Pulmonary artery endothelial cell (primary cell): ENCODE measurements at places on chromosomes 13 and 19.

GRCh38 chr19:39085392-39085791 lies 1.2 kb downstream of the ACP7 start:
- DNase-seq: no peak

DNA sequence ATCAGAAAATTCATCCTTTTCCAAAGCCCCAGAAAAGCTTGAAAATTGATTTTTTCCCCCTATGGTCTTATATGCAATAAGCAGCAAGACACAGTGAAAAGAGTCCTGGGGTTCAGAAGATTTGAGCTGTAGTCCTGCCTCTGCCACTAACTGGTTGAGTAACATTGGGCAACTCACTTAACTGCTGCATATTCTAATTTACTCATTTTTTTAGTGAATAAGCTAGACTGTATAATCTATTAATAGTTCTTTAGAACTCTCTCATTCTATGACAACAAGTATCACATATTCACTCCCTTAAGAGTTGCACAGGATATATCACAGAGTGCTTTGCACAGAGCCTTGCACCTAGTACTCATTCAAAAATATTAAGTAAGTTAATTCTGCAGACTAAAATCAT lies 110.8 kb downstream of the STOML3 start:
- DNase-seq: no peak

GRCh38 chr13:99119656-99120055 lies 81.0 kb upstream of the UBAC2 start:
- DNase-seq: no peak

GRCh38 chr13:105598529-105598928 lies 936.9 kb downstream of the EFNB2 start:
- no peak for DNase-seq

DNA sequence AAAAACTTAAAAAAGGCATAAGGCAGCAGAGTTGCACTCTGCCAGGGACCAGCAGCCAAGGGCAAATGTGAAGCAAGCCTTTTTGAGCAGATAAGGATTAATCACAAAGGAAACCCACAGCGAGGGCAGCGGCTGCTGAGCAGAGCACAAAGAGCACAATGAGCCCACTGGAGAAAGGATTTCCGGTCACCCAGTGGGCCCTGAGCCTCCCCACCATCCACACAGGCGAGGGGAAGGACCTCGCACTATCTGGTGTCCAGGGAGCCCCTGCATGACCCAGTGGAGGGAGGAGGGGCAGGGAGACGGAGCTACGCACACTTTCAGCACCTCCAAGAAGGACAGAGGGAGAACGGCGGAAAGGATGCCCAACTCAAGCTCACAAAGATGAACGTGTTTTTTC lies 40.0 kb downstream of the COL4A1 start:
- DNase-seq: peak; percentile 45

DNA sequence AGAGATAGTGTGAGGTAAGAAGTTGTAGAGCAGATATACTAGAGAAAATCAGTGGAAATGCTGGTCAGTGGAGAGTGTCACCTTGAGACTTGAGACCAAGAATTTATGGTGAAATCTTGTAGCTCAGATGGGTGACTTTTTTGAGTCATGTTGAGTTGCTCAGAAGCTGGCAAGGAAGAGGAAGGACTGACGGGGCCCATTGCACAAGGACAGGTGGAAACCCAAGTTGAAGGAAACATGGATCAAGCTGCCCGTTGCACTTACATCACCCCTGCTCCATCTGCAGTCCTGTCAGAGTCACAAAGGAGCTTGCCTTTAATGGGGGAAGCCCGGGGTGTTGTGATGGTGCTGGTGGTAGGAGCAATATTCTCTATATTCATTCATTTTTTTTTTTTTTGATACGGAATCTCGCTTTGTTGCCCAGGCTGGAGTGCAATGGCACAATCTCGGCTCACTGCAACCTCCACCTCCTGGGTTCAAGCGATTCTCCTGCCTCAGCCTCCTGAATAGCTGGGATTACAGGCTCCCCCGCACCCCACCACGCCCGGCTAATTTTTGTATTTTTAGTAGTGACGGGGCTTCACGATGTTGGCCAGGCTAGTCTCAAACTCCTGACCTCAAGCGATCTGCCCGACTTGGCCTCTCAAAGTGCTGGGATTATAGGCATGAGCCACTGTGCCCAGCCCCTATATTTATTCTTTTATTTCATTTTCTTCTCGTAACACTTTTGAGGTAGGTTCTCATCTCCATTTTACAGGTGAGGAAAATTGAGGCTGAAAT lies 27.4 kb downstream of the UBAC2 start:
- no peak for DNase-seq

GRCh38 chr13:88281841-88282240 lies 610.7 kb downstream of the SLITRK5 start:
- no peak for DNase-seq

GRCh38 chr19:49981603-49982593 lies 20.9 kb upstream of the SIGLEC11 start:
- no peak for DNase-seq

- DNase-seq: no peak
Observed at GRCh38 chr13:99958406-99959126, 13.0 kb downstream of the ZIC5 start.

- DNase-seq: no peak
Observed at GRCh38 chr13:113817860-113818691, 45.8 kb downstream of the GAS6 start.

DNA sequence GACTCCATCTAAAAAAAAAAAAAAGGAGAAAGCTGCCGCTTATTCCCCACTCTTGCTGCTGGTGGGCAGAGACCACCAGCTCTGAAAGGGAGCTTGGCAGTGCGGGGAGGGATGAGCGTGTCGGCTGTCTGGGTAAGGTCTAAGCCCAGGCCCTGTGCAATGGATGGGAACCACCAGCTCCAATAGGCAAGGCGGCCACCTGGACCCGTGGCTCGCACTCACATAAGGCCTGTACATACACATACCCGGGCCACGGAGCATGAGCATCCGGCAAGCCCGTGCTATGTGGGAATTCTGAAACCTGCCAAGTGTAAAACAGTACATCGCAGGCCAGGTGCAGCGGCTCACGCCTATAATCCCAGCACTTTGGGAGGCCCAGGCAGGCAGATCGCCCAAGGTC lies 56.6 kb upstream of the USE1 start:
- DNase-seq: no peak

DNA sequence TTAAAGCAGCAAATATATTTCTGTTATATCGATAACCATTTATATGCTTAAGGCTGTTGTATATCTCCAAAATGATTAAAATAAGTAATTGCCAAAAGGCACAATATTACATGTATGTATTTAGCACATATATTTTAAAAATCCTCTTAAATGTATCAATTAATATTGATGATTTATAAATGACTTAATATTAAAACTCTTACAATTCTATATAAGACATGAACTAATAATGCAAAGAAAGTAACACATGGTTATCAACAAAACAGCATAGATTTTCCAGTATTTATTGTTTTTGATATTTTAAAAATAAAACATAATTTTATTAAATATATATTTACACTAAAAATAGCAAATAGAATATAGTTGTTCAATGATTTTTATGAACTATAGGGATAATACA lies 32.4 kb downstream of the PCDH9 start:
- DNase-seq: no peak

- no peak for DNase-seq
Observed at GRCh38 chr19:19067276-19068072, 3.7 kb downstream of the SLC25A42 start.

- DNase-seq: no peak
Observed at GRCh38 chr13:53201454-53202225, 173.0 kb downstream of the OLFM4 start.

DNA sequence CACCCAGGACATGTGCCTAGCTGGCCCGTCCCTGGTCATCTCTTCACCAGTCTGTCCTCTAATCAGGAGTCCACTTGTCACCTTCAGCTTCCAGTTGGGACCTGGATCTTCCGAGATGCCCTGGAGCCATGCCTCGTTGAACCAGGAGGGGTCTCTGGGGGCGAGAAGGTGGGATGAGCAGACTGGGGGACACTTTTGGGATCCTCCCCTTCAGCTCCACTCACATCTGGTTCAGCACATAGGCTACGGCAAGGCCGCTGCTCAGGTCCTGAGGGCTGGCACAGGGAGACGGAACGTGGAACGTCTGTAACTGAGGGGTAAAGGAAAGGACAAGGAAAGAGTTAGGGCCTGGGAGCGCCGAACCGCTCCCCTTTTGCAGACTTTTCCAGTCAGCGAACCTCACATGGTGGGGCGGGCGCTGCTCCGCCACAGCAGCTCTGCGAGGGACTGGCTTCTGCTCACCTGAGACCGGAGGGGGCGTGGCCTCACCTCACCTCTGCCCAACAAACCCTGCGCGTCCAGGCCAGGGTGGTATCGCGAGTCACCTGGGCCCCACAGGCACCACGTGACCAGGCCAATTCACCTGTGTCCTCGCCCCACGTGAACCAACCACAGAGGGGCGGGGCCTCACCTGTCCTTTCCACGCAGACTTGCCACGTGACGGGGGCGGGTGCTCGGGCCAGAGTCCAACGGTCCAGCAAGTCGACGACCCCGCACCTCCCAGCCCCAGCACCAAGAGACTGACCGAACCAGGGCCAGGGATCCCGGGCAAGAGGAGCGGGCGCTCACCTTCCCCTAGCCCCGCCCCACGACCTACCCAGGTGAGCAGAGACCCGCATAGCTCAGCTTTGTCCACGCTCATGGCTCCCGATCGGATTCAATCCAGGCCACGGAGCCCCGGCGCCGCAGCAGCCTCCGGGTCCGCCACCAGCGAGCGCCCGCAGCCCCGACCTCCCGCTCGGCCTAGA lies at the start of gene HOOK2:
Gene HOOK2, minus strand, starts transcription at position 965 of the 968 bp plus-strand sequence. Its CDS starts 103 bp downstream, at position 862.
- no peak for DNase-seq

GRCh38 chr19:15536350-15536749 lies 28.0 kb downstream of the CYP4F22 start:
- DNase-seq: no peak

DNA sequence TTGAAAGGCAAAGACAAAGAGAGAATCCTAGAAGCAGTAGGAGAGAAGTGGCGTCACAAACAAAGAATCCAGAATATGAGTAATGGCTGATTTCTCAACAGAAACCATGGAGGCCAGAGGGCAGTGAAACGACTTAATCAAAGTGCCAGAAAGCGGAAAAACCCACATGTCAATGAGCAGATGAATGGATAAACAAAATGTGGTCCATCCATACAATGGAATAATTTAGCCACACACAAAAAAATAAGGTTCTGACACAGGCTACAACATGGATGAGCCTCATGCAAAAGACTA lies 52.2 kb upstream of the RANBP3 start:
- no peak for DNase-seq

- no peak for DNase-seq
Observed at GRCh38 chr19:52660981-52661380, 22.8 kb upstream of the ZNF83 start.

DNA sequence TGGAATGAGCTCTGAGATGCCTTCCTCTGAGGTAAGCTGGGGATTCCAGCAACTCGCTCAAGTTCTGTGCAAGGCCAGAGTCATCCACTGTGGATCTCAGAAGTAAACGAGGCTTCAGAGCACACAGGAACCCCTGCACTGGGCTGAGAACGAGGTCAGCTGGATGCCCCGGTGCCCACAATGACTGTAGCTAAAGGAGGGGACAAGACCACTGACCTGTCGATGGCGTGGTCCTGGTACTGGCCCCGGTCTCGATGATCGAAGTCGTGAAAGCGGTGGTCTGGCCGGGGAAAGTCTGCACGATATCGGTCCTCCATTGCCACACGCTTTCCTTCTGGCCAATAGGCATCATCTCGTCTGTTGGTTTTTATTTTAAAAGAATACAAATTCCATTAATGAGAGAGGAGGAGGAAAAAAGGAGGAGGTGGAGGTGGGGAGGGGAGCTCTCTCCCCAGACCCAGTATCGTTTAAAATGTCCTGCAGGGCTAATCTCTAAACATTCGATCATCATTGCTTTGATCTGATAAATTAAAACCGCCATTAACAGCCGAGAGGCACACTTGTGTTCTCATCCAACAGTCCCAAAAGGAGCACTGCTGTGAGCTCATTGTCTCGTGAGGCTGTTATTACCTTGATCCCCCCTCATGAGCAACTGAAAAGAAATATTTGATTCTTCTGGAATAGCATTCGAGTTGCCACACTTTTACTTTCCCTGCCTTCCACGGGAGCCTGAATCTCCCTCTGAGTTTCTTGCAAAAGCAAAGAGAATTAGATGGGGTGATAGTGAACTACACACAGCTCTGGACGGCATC lies 25.0 kb upstream of the TINCR start:
- no peak for DNase-seq

- peak; percentile 26 for DNase-seq
Observed at GRCh38 chr13:41916173-41916954, 44.5 kb downstream of the VWA8 start.
